Activated CD4-positive, alpha-beta memory T cell treated with anti-CD3 and anti-CD28 coated beads, Interleukin-2, amount 10 ng/mL, durations not matched to agents 7 days and 5 days (primary cell): ENCODE measurements at places on chromosomes 3 and 15. TPM values are rescaled to one million over a fixed set of nuclear protein-coding genes. Genes with fewer than 3 reads are reported as not detected.

The MAP3K13 gene
- total RNA-seq: 11.3 TPM

The CCDC13 gene
- 0.63 TPM for total RNA-seq

The PLXNA1 gene
- 6.5 TPM for total RNA-seq

The GOLGA6B gene
- total RNA-seq: not detected

The LSM3 gene
- 14.3 TPM for total RNA-seq

DNA sequence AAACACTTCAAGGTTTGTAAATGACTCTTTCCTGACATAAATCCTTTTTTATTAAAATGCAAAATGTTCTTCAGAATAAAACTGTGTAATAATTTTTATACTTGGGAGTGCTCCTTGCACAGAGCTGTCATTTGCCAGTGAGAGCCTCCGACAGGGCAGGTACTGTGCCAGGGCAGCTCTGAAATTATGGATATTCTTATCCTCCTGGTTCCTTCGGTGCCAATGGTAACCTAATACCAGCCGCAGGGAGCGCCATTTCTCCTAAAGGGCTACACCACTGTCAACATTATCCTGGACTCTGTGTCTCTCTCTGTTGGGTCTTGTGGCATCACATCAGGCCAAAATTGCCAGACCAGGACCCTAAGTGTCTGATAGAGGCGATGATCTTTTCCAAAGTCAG is 33.0 kb downstream of the CHDH start:
- H3K4me3 ChIP-seq: no peak overlapping the region
- no peaks in the 10 kb centered on the region for H3K36me3 ChIP-seq
- no peaks in the 10 kb centered on the region for H3K27me3 ChIP-seq
- no peak overlapping the region for H3K27ac ChIP-seq
- peaks cover 6% of the 10 kb centered on the region for H3K4me1 ChIP-seq

GRCh38 chr15:85006201-85006600 is 24.5 kb downstream of the PDE8A start:
- no peak overlapping the region for H3K27ac ChIP-seq
- H3K4me3 ChIP-seq: no peak overlapping the region
- peaks cover 19% of the 10 kb centered on the region for H3K4me1 ChIP-seq

GRCh38 chr15:61657461-61657860 is 402.8 kb downstream of the VPS13C start:
- H3K36me3 ChIP-seq: no peaks in the 10 kb centered on the region
- H3K4me3 ChIP-seq: no peak overlapping the region
- H3K27me3 ChIP-seq: peaks cover 5% of the 10 kb centered on the region
- H3K4me1 ChIP-seq: no peaks in the 10 kb centered on the region

DNA sequence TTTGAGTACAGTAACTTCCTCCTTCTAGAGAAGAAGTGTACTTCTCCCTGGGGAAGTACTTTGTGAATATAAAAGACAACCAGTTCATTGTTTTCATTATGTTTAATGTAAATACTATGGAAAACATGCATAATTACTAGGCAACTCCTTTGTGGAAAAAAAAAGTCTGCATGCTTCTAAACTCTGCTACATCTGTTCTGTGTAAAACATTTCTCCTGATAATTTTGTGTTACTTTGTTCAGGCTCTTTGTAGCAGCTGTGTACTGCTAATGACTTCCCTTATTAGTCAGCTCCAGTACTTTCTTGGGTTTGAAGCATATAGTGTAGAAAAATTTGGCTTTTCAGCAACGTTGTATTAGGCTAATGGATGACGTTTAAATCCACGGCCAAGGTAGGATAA is 111.6 kb downstream of the FEZF2 start:
- no peaks in the 10 kb centered on the region for H3K36me3 ChIP-seq
- H3K27me3 ChIP-seq: no peaks in the 10 kb centered on the region
- no peak overlapping the region for H3K27ac ChIP-seq
